Mammary epithelial cell (primary cell): ENCODE measurements at places on chromosomes 7 and 10.

- no peak for DNase-seq
These were observed 488.5 kb downstream of the MDFIC start for GRCh38 chr7:115410434-115410820.

GRCh38 chr10:44071479-44071878, 313.4 kb downstream of the CXCL12 start:
- no peak for DNase-seq

GRCh38 chr10:62818426-62819011, 2.4 kb upstream of the EGR2 start:
- peak; percentile 22 for DNase-seq

- no peak for DNase-seq
These were observed 111.0 kb downstream of the SVOPL start for GRCh38 chr7:138590154-138590553.

- no peak for DNase-seq
These were observed 2.8 kb upstream of the FLNC start for GRCh38 chr7:128827248-128827958.

DNA sequence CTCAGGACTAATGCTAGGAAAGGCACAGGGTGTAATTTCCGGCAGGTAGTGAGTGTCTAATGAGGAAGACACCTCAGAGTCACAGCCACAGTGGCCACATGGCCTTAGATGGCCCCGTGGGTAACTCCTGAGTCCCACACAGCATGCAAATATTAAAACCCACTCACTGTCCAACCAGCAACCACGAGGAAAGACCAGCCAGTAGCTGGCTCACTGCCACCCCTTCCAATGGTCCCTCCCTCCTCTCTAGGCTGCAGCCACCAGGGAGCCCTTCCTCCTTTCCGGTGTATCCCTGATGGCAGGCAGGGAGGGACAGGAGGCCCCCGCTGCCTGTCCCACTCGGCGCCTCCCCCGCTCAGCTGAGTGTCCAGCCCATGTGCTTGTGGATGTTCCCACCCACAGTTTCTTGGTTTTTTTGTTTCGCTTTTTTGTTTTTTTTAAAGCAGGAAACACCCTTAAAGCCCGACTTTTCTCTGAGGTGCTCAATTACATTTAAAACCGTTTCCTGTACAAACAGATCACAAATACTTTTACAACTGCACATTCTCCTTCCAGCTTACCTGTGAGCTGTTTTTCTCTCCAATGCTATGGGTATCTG, 9.2 kb downstream of the BNIP3 start:
- DNase-seq, result no peak

DNA sequence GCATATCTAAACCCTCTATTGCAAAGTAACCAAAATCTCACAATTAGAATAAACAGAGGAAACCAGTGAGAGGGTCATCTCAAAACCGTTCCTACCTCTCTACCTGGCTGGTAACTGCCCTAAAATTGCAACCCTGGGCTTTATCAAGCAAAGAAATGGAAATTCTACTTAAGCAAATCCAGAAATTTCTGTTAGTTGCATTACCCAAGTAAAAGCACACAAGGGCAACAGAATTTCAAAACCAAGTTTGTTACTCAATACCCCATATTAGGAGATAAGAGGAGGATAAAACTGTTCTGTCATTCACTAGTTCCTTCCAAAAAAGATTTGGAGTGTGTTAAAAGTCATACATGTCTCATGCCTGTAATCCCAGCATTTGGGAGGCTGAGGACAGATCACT, 195.3 kb downstream of the FAM107B start:
- no peak for DNase-seq

- no peak for DNase-seq
These were observed 3.0 kb upstream of the PSAP start for GRCh38 chr10:71854031-71854430.

GRCh38 chr10:101319241-101319915, 34.6 kb upstream of the BTRC start:
- DNase-seq, result peak; percentile 27

DNA sequence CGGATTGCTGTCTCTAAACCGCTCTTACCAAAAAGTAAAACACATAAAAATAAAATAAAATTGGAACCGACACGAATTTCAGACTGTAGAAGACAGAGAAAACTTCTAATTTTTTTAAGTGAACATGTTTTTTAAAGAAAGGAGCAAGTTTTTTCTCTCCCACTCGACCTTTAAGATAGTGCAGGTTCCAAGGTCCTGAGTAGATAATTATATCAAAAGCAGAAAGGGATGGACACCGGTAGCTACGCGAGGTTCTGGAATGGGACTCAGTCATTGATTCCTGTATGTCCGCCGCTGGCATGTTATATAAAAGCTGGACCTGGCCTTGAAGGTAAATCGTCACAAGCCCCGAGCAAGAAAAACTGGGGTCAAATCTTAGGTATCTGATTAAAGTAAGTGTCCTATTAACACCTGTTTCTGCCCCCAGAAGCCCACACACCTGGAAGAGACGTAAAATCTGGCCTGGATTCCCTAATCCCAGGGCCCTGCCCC, 462 bp upstream of the CISD1 start:
- DNase-seq, result no peak

- no peak for DNase-seq
These were observed 20.2 kb upstream of the SRPK2 start for GRCh38 chr7:105408791-105409410.

- no peak for DNase-seq
These were observed 185.2 kb downstream of the WDR37 start for GRCh38 chr10:1241322-1241890.

DNA sequence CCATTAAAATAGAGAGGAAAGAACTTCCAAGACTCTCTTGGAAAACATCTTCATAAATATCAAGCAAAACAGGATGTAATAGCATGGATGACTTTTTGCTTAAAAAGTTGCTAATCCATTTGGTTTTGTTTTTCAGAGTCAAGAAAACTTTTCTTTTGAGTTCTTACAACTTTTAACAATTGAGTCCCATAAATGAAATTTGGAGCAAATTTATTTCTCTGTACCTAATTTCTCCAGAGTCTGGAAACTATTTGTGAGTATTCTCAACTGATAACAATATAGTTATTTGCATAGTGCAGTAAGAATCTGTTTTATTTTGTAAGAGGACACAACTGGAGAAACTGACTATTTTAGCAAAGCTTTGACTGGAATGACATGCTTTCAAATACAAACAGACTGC, 606.3 kb upstream of the IGFBP3 start:
- no peak for DNase-seq

GRCh38 chr7:11642841-11643240, 189.2 kb downstream of the THSD7A start:
- DNase-seq, result no peak
